ENCODE measurements at places on chromosomes 7 and 10.

- DNase-seq: no peak
Observed at GRCh38 chr10:770975-771374, 81.5 kb upstream of the DIP2C start.

- no peak for DNase-seq
Observed at GRCh38 chr10:121765204-121765603, 162.6 kb downstream of the ATE1 start.

- DNase-seq: no peak
Observed at GRCh38 chr7:136549756-136550155, 318.7 kb upstream of the CHRM2 start.

GRCh38 chr10:22612318-22612717 lies 102.1 kb downstream of the PIP4K2A start:
- no peak for DNase-seq

GRCh38 chr7:132095111-132095765 lies 481.0 kb downstream of the PLXNA4 start:
- DNase-seq: no peak

GRCh38 chr10:79308016-79308415 lies 39.3 kb upstream of the PPIF start:
- no peak for DNase-seq

GRCh38 chr10:37344413-37344812 lies 219.0 kb downstream of the ANKRD30A start:
- DNase-seq: no peak

GRCh38 chr10:130568246-130568645 lies 432.1 kb downstream of the GLRX3 start:
- no peak for DNase-seq

- DNase-seq: no peak
Observed at GRCh38 chr7:65509368-65510186, 135.9 kb downstream of the ZNF92 start.

DNA sequence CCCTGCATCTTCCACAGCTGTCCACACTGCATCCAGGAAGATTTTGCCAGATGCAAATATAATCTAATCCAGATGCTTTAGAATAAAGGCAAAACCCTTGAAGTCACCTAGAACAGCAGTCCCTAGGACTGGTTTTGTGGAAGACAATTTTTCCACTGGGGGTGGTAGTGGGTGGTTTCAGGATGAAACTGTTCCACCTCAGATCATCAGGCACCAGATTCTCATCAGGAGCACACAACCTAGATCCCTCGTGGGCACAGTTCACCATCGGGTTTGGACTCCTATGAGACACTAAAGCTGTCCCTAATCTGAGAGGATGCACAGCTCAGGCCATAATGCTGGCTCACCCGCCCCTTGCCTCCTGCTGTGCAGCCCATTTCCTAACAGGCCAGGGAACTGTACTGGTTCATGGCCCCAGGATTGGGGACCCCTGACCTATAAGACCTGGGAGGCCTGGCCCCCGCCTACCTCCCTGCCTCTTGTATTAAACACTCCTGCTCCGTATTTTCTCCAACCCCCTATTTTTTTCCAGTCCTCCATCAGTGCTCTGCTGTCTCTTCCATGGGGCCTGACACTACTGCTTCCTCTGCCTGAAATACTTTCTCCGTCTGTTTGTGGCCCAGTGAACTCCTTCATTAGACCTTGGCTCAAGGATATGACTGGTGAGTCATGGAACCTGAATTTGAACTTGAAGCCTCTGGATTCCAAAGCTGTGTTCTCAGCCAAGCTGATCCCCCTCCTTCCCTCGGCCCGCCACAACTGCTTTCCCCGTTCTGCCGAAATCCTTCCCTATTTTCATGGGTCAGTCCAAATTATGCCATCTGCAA lies 79.9 kb upstream of the RHEB start:
- DNase-seq: no peak

GRCh38 chr7:149239345-149240143 lies at the start of gene ZNF212:
Gene ZNF212 (plus strand): TSS chr7:149239651. CDS start chr7:149239779, 128 bp downstream.
- peak; percentile 73 for DNase-seq

DNA sequence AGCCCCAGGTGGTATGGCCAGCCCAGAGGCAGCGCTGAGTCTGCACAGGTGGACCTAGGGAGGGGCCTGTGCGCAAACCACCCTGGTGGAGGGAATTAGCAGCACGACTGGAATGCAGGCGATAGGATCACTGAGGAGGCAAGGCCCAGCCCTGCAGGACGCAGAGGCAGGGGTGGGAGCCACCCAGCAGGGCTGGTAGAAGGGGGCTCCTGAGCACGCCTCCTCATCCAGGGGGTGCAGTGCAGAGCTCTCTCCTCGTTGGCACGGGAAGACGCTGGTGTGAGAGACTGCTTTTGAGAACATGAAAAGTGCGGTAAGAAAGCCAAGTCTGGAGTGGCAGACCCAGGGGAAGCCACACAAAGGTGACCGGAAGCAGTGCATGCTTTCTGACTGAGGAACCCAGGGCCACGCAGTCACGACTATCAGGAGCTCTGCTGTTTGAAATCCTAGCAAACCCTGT lies 6.0 kb downstream of the FXYD4 start:
- DNase-seq: no peak

- no peak for DNase-seq
Observed at GRCh38 chr7:23285657-23286646, 13.2 kb upstream of the MALSU1 start.

GRCh38 chr10:109624939-109625338 lies 298.4 kb downstream of the XPNPEP1 start:
- DNase-seq: no peak

DNA sequence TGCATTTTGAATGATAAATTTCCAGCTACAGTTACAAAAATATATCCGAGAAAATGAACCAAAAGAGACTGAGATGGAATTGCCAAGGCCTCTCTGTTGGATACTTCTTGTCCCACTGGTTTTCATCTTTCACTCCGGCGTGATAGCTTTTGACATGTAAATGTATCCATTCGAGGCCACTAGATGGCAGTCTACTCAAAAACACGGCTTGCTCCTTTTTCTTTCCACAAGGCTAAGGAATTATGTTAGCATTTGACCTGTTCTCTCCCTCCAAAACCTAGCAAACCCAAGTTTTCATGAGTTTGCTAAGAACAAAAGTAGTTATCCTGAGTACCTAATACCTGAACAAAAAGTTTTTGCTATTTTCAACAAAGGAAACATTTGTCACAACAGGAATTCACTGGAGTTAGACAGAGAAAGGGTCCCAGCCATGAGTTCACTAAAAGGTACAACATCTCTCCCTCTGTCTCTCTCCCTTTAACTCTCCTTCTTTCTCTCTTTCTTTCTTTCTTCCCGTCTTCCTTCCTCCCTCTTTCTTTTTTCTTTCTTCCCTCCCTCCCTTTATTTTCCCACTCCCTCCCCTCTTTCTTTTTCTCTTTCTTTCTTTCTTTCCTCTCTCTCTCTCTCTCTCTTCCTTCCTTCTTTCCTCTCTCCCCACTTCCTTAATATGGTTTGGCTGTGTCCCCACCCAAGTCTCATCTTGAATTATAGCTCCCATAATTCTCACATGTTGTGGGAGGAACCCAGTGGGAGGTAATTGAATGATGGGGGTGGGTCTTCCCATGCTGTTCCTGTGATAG lies 207.9 kb upstream of the MYO3A start:
- peak; percentile 39 for DNase-seq

GRCh38 chr7:111082351-111082750 lies 8.6 kb upstream of the LRRN3 start:
- no peak for DNase-seq

DNA sequence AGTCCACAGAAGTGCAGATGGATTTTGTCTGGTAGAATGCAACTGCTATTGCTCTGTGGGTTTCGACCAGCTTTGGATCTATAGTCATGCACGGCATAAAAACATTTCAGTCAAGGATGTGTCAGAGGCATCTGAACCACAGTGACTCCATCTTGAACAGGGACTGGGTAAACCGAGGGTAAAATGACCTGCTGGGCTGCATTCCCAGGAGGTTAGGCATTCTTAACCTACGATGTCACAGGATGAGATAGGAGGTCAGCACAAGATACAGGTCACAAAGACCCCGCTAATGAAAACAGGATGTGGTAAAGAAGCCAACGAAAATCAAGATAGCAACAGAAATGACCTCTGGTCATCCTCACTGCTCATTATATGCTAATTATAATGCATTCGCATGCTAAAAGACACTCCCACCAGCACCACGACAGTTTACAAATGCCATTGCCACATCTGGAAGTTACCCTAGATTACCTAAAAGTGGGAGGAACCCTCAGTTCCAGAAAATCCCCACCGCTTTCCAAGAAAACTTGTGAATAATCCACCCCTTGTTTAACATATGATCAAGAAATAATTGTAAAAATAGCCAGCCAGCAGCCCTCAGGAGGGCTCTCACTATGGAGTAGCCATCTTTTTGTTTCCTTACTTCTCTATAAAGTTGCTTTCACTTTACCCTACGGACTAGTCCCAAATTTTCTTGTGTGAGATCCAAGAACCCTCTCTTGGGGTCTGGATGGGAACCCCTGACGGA lies 50.7 kb upstream of the CPXM2 start:
- DNase-seq: no peak

- no peak for DNase-seq
Observed at GRCh38 chr10:77649333-77650331, 12.0 kb upstream of the KCNMA1 start.

GRCh38 chr7:102843850-102844249 lies 69.0 kb upstream of the LRRC17 start:
- DNase-seq: no peak

GRCh38 chr7:45185028-45185863 lies 27.7 kb downstream of the RAMP3 start:
- no peak for DNase-seq

DNA sequence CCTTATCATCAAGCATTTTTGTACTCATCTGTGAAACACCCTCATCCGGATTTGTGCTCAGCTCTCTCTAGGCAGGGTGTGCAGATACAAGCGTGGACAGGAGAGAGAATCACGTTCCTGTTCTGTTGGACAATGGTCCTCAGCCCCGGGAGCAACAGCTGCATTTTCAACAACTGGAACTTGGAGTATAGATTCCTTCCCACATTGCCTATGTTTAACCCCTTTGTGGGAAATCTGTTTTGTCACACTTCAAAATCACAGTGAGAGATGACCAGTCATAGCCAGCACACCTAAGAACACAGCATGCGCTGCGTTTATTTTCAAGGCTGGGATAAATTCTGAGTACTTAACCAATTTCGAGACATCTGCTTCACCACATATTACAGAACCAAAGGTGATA lies 32.5 kb downstream of the MAP3K8 start:
- no peak for DNase-seq

DNA sequence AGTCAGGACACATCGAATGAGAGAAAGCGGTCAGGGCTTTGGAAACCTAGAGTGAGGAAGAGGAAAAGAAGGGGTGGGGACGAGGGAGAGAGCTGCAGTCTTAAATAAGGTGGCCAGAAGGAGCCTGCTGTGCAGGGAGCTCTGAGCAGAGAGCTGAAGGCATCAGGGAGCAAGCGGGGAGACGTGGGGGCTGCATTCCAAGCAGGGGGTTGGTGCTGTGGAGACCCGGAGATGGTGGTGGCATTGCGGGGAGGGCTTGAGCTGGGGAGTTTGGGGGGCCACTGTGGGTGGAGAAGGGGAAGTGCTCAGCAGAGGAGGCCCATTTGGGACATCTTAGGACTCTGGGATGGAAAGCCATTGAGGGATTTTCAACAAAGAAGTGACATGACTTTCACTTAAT lies 38.7 kb upstream of the ZNF32 start:
- DNase-seq: no peak

DNA sequence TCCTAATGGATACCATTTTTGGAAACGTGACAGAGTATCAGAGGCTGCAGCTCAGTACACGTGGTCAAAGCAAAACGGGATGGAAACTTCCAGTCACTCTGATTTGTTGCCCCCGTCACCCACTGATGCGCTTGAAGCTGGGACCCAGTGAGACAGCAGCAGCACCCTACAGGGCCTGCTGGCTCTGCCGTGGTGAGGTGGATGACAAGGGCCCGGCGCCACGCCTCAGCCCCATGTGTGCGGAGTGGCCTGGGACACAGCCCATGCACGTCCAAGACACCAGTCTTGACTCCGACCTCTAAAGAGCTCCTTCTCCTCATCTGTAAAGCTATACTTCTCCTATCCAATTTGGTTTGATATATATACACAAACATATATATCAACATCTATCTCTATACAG lies 39.0 kb downstream of the CLEC2L start:
- no peak for DNase-seq

DNA sequence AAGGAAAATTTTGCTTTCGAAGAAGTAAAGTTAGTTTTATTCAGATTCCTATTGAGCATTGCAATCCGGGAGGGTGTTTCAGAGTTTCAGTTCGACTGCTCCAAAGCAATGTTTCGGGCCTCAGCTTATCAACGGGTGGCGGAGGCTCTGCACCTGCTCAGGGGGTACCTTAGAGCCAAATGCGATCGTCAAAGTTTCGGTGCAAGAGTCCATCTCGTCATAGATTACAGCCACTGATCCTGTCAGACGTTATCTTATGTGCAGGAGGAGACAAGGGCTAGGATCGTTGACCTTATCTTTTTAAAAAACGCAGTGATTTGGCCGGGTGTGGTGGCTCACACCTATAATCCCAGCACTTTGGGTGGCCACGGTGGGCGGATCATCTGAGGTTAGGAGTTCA lies 3.8 kb upstream of the COX19 start:
- no peak for DNase-seq

GRCh38 chr10:15146366-15146765 lies 22.1 kb downstream of the NMT2 start:
- peak; percentile 8 for DNase-seq

DNA sequence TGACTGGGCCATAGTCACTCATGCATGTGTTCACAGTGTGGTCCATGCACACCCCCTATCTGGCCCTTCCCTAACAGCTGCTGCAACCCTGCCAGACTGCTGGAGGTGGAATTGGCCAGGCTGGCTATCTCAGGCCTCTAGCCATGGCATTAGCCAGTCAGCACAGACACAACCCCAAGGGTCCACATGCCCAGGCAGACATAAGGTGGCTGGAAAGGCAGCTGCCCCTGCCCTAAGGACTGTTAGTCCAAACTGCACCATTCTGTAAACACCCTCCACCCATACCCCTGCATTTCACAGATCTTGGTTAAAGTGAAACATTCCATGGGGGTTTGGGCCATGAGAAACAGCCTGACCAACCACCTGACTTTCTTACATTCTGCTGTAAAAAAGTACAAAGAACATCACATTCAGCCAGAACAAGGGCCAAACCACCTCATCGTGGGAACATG lies 137.4 kb upstream of the KCNMA1 start:
- DNase-seq: no peak

DNA sequence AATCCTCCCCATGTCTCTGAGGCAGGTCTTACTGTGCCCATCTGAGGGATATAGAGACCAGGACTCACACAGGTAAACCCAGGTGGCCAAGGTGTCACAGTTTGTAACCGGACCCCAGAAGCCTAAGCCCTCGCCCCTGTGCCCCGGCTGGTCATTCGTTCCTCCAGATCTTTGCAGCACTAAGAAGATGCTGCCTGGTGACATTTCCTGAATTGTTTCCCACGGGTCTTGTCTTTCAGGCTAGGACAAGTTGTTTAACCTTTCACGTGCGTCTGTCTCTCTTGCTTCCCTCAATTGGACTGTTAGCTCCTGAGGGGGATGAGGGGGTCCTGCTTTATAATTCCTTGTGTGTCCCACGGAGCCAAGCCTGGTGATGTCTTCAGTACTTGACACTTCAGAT lies 158.0 kb downstream of the KCNMA1 start:
- no peak for DNase-seq

- no peak for DNase-seq
Observed at GRCh38 chr7:46741938-46742540, 821.0 kb upstream of the IGFBP3 start.

Measured in COR-L47 (cell line).